ENCODE measurements at places on chromosomes 3 and 15. TPM values are rescaled to one million over a fixed set of nuclear protein-coding genes. Genes with fewer than 3 reads are reported as not detected.

SLC51A gene
- not detected for total RNA-seq

RNF168 gene
- 38.7 TPM for total RNA-seq

- peak; percentile 26 for DNase-seq
These were observed 2.3 kb downstream of the ITPKA start for GRCh38 chr15:41495736-41496599.

DNA sequence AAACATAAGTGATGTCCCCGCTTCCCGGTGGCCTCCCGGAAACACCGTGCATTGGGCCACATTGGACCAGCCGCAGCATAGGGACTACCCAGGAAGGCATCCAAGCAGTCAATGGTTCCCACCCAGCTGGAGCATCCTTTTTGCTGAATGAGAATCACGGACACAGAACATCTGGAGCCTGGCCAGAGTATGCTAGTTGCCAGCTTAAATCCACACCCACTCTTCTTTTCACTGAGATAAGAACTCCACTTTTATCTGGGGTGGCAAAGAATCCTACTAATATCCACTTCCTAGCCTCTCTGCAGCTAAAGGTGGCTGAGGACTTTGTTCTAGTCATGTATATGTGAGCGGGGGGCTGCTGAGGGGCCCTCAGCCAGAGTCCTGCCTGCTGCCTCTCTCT lies 95.2 kb upstream of the PLXNA1 start:
- DNase-seq: no peak

DNA sequence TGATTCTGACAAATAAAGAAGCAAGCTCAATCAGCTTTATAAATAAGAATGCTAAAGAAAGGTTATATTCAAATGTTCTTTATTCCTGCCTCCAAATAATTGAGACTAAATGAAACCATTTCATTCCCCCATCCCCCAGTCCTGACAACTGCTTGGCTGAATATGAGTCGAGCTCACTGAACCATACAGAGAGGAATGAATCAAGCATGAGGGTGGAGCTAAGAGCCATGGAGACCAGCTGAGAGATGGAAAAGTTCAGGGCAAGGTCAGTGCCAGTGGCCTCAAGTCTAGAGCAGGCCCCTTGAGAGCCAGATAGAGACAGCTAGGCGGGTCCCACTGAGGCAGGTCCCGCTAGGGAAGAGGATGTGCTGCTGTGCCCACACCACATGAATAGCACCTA lies 188.7 kb upstream of the EIF1B start:
- no peak for DNase-seq

DNA sequence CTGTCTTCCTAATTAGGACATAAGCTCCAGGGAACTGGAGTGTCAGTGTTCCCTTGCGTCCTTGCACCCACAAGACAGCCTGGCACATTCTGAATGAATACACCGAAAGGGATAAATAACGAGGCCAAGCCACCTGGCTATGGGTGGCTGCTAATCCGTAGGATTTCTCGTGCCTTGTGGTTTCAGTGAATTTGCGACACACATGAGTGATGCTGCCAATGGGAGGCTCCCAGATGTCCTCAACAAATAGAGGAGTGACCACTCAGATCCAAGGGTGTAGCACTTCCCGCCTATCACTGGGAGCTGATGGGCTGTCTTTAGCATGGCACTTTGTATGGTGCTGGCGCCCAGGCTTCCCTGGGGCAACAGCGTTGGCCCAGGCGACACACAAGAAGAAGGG lies 43.4 kb downstream of the APBA2 start:
- DNase-seq: no peak

GRCh38 chr3:166453478-166453877 lies 616.3 kb upstream of the BCHE start:
- DNase-seq: no peak

All from activated CD4-positive, alpha-beta T cell treated with anti-CD3 and anti-CD28 coated beads, Interleukin-2, amount 10 ng/mL, durations not matched to agents 7 days and 5 days (primary cell).